ENCODE measurements at places on chromosomes 3 and 15.

DNA sequence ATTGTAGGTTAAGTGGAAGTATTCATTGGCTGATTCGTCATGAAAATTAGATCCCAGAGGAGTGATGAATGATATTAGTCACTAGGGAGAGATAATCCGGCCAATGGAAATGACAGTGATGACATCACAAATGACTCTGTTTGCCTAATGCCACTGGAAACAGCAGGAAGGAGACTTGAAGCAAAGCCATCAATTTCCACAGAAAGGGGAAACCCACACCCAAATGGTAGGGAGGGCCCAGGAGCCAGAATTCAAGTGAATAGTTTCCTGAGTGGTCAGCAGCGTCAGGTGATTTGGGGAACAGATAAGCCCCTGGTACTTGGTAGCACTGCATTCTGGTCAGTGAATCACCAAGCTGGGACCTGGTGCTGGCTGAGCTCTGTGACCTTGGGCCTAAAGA lies 3.3 kb upstream of the ADAMTS9 start:
- DNase-seq: peak; percentile 3

DNA sequence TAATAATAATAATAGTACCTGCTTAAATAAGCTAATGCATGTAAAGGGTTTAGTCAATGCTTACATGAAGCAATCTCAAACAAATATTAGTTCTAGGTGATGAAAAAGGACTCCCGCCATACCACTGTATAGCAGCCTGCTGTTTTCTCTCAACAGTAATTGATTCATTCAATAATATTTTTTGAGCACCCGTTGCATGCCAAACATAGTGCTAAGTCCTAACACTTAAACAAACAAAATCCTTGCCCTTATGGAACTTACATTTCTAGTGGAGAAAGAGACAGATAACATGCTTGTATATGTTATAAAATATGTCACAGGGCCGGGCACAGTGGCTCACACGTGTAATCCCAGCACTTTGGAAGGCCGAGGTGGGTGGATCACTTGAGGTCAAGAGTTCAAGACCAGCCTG lies 61.2 kb upstream of the FLNB start:
- DNase-seq: no peak

DNA sequence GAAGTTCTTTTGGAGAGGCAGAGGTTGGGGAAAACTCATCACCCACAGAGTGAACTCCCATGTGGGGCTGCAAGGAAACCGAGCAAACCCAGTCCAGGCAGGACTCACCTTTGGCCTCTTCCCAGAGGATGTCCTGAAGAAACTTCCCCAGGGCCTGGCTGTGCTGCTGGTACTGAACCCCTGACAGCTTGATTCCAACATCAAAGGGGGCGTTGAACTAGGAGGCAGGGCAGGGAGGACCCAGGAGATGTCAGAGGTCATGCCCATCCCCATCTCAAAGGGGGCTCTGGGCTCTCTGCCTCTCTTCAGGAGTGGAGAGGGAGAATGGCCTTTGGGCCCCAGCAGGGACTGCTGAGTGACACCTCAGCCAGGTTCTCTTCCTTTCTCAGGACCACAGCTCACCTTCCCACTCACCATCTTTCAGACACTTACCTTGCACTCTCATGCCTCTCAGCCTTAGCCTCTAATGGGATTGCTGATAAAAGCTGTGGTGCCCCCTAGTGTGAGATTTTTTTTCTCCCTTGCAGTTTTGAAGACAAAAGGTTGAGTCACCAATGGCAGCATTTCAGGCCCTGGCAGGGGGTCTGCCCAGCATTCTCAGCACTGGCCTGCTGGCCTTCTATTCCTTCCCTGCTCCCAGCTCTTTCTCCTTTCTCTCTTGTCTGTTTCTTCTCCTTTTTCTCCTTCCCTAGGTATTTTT lies 6.0 kb downstream of the GHRL start:
- no peak for DNase-seq

GRCh38 chr3:30827080-30827479 lies 67.4 kb downstream of the GADL1 start:
- no peak for DNase-seq

GRCh38 chr15:35215093-35215492 lies 130.0 kb upstream of the NANOGP8 start:
- DNase-seq: no peak

- no peak for DNase-seq
Observed at GRCh38 chr15:31396881-31397560, 70.4 kb downstream of the KLF13 start.

- no peak for DNase-seq
Observed at GRCh38 chr3:73364517-73364916, 260.2 kb downstream of the PDZRN3 start.
